ENCODE measurements at places on chromosomes 1 and 21.

DNA sequence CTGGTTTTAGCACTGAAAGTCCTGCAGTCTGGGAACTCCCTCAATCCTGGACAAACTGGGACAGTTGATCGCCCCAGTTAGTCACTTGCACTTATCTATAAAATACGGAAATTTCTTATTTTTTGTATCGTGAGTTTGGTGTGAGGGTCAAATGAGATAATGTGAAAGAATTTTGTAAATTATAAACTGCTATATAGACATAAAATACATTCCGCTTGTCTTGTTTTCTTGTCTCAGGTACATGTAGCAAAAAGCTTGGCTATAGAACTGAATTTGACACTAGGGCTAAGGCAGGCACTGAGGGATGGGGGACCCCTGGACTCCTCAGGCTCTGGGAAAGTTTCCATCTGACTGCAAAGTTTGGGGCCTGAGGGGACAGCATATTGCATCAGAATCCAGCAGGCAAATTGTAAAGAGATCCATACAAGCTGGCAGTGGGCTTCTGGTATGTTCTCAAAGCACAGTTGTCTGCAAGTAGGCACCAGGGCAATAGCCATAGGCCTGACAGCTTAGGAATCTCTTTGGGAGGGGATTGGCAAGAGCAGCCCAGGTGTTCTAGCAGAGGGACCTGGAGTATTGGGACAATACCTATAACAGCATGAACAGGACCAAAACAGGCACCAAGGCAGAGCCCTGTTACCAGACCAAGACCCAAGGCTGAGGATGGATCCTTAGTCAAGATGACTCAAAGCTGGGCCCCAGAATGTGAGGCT, 44.3 kb downstream of the S1PR1 start:
- no peak for DNase-seq

DNA sequence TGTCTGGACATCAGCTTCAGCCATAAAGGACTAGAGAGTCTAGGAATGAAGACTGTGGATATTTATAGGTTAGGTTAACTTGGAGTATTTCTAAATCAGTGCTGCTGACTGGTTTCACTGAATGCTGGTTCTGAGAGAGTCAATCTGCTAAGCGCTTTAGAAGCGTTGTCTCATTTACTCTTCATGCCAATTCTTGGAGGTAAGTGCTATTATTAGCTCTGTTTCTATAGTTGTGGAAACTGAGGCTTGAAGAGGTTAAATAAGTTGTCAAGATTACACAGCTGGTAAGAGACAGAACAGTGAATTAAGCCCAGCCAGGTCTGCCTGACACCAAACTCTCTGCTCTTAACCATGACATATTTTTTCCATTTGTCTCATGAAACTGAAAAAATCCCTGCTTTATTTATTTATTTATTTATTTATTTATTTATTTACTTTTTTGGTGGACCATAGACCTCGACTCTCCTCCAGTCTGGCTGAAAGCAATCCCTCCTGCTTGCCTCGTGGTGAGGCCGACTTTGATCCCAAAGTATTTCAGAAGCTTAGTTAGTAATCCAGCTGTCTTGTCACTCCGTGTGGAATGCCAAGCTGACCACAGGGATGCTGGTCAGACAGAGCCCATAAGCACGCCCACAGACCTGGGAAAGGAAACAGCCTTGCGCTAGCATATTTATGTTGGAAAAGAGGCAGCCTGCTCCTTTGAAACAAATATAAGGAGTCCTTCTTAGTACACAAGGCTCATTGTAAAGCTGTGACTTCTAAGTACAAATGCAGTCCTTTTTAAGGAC, 16.9 kb downstream of the NTMT2 start:
- peak; percentile 79 for DNase-seq

DNA sequence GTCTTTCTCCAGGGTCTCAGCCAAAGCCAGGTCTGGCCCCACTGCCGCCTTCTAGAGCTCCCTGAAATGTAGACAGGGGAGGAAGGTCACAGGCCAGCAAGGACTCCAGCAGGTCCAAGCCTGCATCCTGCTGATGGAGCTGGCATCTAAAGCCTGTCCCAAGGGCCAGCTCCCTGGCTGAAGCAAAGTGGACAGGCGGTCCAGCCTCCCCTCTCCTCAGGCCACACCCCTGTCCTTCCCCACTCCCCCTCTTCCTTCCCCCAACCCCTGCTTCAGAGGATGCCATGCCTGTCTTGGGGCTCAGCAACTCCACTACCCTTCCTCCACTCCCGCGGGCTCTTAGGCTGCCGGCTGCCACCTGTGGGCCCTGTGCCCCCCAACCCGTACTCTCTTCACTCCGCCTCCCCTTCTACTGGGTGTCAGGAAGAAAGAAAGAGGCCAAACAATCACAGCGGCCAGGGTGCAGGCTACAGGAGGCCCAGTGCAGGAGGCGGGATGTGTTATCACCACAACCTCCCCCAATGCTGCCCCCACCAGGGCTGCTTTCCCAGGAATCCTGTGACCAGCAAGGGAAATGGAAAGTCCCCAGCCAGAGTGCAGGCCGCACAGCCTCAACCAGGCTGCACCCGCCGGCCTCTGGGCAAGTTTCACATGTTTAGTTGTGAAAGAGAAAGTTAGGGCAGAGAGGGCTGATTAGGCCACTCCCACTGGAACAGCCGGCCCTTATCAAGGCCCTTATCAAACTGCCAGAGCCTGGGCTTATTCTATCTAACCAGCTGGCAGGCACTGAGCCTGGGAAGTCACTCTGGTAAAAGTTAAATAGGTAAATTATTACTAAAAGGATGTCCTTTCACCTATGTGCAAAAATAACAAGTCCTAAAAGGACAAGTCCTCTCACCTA, 34.1 kb downstream of the ACOT7 start:
- DNase-seq = no peak

- DNase-seq = no peak
Observed at GRCh38 chr1:167107456-167107855, 13.6 kb downstream of the STYXL2 start.

GRCh38 chr1:30191154-30191702, 532.2 kb downstream of the MATN1 start:
- DNase-seq = peak; percentile 32

DNA sequence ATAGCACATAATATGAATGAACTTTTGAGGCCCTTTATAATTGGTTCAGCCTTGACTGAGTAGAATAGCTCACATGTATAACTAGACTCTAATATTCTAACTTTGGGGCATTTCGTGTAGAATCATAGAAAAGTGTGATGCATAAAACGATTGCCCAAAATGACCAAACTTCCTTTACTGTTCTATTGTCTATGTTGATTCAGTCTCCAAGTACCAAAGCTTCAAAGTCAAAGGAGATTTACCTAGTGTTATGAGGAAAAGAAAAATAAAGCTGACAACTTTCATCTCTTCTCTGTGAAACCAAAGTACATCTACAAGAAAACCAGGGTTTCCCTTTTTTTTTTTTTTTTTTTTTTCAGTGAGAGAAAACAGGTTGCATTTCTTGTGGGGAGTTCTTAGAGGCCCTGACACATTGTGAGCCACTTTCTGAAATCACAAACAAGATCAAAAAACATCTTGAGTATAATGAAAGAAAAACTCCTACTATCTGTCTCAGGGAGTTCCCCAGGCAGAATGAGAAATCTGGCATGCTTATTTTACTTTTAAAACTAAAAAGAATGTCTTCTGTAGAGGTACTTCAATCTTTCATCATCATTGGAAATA, 183.4 kb downstream of the TNFSF18 start:
- no peak for DNase-seq

GRCh38 chr21:41432562-41433460, 6.8 kb downstream of the MX1 start:
- no peak for DNase-seq

- no peak for DNase-seq
Observed at GRCh38 chr1:74271503-74271902, 36.3 kb downstream of the TNNI3K start.

DNA sequence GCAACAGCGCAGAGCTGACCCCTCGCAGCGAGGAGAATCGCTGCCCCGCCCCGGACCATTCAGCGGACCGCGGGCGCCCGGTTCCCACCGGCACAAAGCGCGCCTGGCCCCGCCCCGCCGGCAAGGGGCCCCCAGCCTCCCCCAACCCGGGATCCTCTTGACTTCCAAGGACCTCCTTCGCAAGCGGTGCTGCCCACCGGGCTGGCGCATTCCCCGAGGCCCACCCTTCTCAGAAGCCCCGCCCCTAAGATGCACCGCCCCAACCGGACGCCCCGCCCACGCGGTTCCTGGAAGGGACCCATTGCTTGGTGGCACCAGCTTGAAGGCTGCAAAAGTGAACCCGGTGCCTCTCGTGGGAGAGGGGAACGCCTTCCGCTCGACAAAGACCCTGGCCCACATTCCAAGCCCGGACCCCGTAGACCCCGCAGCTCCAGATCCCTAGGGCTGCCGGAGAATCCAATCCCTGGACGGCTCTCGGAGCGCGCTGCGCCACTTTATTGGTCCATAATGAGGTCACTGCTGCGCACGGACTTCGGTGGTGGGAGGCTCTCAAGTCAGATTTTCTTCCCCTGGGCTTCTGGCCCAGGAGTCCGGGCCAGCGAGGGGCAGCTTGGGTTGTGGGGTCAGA, 2.0 kb downstream of the HES3 start:
- no peak for DNase-seq

DNA sequence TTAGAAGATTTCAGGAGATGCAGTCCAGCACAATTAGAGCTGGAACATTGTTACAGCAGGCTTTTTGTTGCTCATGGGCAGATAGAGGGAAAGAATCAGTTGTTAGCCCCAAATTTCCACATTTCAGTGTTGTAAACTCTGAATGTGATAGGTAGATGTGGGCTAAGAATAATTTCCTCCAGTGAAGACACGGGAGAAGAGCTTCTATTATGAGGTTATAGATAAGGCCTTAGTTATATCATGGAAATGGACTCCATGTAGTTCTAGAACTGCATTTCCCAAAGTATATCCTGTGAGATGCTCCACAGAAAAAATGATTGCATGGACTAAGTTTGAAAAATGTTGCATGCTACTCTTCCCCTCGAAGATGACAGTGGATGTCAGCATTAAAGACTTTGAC, 64.9 kb downstream of the PRKAA2 start:
- no peak for DNase-seq
